CD4-positive, alpha-beta T cell treated with Interleukin-1 beta for 1 hour (primary cell): ENCODE measurements at places on chromosomes 2 and 18.
A peak's percentile ranks its signal among the peaks of the same experiment; 100 is the strongest.

DNA sequence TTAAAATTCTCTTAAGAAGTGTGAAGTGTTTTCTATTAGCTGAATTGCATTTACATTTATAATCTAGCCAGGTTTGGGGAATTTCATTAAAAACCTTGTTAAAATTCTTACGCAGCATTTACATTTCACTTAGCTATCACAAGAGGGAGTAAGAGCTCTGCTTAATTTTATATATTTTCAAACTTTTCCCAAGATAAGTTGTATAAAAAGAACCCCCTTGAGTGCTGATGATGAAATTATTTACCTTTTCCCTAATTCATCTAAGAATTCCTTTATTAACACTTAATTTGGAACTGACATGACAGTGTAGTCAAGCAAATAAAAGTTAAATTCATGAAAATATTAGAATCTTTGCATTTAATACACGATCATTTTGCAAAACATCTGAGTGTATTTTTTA, 54.2 kb upstream of the ZSWIM2 start:
- DNase-seq = no peak

- no peak for DNase-seq
Measured at GRCh38 chr2:1811258-1811970, 67.1 kb upstream of the PXDN start.

DNA sequence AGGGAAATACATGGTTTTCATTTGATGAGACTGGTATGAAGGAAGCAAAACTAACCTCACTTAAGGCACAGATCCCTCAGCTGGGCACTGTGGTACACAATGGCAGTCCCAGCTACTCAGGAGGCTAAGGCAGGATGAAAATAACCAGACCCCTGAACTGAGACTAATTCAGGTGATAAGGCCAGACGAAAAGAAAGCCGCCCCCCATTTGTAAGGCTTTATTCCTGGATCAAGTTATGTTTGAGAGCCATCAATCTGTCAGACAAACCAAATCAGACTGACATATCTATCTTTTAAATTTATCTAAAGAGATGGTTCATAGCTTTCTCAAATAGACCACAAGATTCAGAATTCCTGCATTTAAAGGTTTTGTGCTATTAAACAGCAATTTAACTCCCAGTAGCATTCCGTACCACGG, 4.1 kb downstream of the SRSF7 start:
- no peak for DNase-seq

DNA sequence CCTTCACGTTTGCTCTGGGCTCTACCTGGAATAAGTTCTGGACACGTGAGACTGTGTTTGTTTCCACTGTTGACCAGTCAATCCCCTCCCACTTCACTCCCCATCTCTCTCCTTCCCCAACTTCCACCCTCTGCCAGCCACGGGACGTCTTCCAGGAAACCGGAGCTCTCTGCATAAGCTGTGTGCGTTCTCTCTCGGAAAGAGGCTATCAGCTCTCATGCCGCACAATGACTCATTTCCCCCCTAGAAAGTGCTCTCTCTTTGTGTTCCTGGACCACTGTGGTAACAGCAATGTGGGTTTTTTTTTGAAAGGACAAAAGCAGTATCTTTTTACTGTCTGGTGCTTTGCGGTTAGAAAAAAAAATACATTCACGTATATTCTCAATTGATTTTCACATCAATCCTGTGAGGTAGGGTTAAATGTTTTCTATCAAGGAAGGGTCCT, 10.2 kb downstream of the PROKR1 start:
- peak; percentile 6 for DNase-seq

GRCh38 chr2:157989227-157989626, 112.4 kb upstream of the UPP2 start:
- no peak for DNase-seq

DNA sequence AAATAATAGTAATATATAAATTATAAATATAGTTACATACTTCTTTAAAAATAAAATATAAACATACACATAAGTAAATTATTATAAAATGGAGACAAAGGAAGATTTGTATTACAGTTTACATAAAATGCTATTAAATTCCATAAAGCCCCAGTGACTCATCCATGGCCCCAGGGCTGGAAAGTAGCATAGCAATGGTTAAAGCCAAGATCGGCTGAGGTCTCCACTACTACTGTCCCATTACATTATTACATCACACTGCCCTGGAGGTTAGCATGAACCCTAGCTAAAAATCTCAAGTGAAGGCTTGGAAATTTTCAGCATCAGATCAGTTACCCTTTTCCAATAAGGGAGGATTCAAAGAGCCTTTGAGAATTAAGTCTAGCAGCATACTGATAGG, 936.2 kb downstream of the DSC3 start:
- DNase-seq = no peak

- DNase-seq = peak; percentile 31
Measured at GRCh38 chr18:35158728-35159450, 81.9 kb upstream of the ZNF397 start.

DNA sequence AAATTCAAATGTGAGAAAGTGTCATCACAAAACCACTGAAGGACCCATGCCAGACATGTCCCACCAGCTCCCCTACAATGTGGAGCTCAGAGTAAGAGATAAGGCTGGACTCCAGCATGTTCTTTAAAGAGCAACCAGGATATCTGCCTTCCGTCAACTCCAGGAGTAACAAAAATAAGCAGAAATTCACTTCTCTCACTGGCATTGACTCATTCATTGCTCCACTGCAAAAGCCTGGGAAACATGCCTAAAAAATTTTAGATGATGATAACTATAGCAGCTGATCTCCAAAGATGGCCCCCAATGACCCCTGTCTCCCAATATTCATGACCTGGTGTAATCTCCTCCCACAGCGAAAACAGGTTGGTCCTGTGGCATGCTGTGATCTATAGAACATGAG, 314.5 kb downstream of the NCKAP5 start:
- DNase-seq = no peak

GRCh38 chr2:33304032-33304864, 172.2 kb upstream of the RASGRP3 start:
- DNase-seq = no peak

DNA sequence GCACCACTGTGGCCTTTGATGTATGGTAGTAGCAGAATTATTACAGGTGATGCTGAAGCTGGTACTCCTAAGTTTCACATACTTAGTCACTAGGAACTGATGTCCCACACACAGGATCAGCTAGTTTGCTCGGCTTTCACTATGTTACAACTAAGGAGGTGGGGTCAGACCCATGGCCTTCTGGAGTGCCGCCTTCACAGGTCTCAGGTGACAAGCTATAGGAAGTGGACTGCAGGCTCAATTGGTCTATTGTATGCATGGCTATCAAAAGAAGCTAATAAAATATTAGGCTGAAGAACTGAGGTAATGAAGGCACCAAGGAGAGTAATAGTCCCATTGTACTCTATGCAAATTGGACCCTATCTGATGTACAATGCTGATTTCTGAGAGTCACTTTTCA, 170.6 kb downstream of the DLGAP1 start:
- DNase-seq = no peak

DNA sequence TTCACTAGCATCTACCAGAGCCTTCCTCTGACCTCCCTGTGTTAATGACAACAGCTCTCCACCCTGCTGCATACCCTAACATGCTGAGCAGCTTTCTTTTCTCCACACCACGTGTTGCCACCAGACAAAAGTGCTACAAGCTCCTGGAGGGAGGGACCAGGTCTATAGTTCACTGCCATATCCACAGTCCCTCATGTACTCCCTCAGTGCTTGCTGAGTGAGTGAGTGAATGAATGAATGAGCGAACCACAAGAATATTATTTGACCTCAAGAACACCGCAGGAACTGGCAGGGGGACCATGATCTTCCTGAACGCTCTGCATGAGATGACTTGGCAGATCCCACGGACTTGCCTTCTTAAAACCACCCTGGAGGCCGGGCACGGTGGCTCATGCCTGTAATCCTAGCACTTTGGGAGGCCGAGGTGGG, 47.4 kb upstream of the CAB39 start:
- DNase-seq = no peak

DNA sequence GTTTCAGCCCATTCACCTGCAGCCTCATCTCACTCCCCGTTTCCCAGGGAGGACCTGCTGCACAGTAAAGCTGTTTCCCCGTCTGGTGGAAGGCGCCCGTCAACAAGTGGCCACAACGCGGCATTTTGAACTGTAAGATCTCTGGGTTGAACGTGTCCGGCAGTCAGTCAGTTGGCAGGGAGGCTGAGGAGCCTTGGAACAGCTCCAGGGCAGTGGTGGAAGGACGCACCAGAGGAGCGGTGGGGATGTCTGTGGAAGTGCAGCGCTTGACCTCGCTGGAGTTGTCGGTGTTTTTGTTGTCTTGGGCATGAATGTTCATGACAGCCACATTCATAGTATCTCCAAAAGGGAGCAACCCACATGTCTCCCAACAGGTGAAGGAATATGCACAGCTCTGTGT, 31.4 kb upstream of the MBP start:
- DNase-seq = no peak
